ENCODE measurements at places on chromosomes 4 and X. TPM values are rescaled to one million over a fixed set of nuclear protein-coding genes. Genes with fewer than 3 reads are reported as not detected.

GRCh38 chr4:184114431-184114830, 103.2 kb downstream of the ENPP6 start:
- H3K4me1 ChIP-seq: no peaks in the 10 kb centered on the region
- no peaks in the 10 kb centered on the region for H3K27me3 ChIP-seq
- H3K27ac ChIP-seq: no peak overlapping the region
- H3K4me3 ChIP-seq: no peak overlapping the region
- H3K36me3 ChIP-seq: no peaks in the 10 kb centered on the region

DNA sequence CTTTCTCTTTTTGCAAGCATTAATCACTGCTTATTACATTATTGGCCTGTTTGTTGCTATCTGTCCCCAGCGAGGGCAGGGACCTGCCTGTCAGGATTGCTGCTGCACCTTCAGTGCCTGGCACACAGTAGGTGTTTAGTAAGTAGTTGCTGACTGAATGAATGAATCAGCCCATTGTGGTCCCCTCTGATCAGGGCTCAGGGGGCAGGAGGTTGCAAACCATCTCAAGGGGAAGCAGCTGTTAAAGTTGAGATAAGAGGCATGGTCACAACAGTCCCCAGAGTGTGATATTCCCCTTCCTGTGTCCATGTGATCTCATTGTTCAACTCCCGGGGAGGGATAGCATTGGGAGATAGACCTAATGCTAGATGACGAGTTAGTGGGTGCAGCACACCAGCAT, 85.4 kb downstream of the WFS1 start:
- H3K27ac ChIP-seq: no peak overlapping the region
- no peak overlapping the region for H3K4me3 ChIP-seq
- H3K36me3 ChIP-seq: no peaks in the 10 kb centered on the region
- DNase-seq: no peak

DNA sequence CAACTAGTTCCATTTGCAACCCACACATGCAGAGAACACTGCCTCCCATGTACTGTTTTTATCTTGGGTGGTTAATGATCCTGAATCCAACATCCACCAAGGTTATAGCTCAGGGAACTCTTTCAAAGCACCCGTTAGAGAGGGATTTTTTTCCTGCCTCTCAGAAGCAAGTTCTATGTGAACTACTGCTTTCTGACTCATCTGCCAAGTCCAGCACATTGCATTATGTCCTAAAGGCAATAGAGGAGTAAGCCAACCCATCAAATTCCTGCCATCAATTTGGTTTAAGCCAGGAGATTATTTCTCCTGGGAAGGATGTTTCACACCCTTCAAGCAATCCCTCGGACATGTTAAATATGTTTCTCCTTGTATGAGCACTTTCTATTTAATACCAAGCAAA, 334.5 kb downstream of the GASK1B start:
- no peaks in the 10 kb centered on the region for H3K36me3 ChIP-seq
- H3K4me3 ChIP-seq: no peak overlapping the region
- peaks cover 6% of the 10 kb centered on the region for H3K4me1 ChIP-seq
- H3K27me3 ChIP-seq: no peaks in the 10 kb centered on the region
- H3K27ac ChIP-seq: peak overlapping the region; percentile 23

DNA sequence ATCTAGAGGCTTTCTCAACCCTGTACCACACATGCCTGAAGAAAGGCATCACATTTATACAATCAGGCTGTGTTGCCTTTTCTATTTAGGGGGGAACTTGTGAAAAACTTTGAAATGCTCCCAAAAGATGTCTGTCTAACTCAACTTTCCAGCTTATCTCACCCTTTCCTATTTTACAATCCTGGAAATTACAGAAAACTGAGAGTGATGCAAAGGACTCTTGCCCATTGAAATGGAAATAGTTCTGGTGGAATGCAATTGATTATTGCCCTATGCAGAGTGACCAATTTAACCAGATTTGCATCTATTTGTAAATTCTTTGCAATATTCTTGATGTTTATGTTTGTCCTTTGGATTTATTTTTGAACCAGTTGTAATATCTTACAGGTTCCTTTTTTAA, 77.3 kb downstream of the GALNT7 start:
- no peaks in the 10 kb centered on the region for H3K4me1 ChIP-seq
- no peak for DNase-seq
- H3K36me3 ChIP-seq: no peaks in the 10 kb centered on the region
- H3K27ac ChIP-seq: no peak overlapping the region
- no peak overlapping the region for H3K4me3 ChIP-seq

The FREM3 gene
- total RNA-seq: 0.14 TPM

GRCh38 chr4:7742807-7743280, 196.8 kb downstream of the AFAP1 start:
- no peaks in the 10 kb centered on the region for H3K36me3 ChIP-seq
- no peak for DNase-seq
- H3K4me3 ChIP-seq: no peak overlapping the region
- no peaks in the 10 kb centered on the region for H3K4me1 ChIP-seq

Measured in thoracic aorta (tissue), 2 donors.